ENCODE measurements at places on chromosomes 2 and 18.

- no peak for DNase-seq
These were observed 185.5 kb downstream of the MYCN start for GRCh38 chr2:16125614-16126516.

GRCh38 chr2:166365803-166366420 lies 9.8 kb downstream of the SCN9A start:
- DNase-seq: no peak

DNA sequence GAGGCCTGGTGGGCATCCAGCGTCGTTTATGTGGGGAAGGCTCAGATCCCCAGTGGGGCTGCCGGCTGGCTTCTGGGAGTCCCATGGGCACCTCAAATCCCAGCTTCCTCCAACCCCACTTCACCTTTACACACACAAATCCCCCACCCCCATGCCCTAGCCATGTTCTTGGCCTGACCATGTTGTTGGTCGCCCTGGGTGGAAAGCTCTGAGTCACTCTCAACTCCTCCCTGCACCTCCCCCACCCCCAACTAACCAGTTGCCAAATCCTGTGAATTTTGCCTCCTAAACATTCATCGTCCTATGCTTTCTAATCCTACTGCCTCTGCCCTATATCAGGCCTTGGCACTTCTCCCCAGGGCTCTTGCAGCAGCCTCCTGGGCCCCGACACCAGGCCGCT lies 6.4 kb downstream of the TNS1 start:
- DNase-seq: peak; percentile 91

- no peak for DNase-seq
These were observed 21.8 kb downstream of the CFAP210 start for GRCh38 chr2:169672406-169672805.

- no peak for DNase-seq
These were observed 16.4 kb downstream of the TMEM18 start for GRCh38 chr2:660586-661359.

- no peak for DNase-seq
These were observed 41.2 kb downstream of the GALNT13 start for GRCh38 chr2:153912798-153913396.

DNA sequence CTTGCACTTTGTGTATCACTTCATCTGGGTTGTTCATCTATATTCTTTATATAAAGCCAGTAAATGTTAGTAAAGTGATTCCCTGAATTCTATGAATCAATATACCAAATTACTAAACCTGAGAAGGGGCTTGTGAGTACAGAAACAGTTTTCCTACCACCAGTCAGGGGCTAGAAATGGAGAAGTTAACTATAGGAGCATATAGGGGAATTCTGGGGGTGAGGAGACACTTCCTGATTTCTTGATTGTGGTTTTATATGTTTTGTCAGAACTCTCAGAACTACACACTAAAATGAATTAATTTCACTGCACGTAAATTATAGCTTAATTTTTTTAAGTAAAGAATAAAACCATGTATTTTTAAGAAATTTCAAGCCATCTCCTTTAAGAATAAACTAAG lies 93.7 kb downstream of the SESTD1 start:
- DNase-seq: no peak

- no peak for DNase-seq
These were observed 48.2 kb upstream of the TUBA3E start for GRCh38 chr2:130246430-130246829.

- DNase-seq: peak; percentile 85
These were observed 323.9 kb upstream of the NRP2 start for GRCh38 chr2:205358351-205358815.

GRCh38 chr2:157940024-157940423 lies 63.9 kb upstream of the ACVR1 start:
- DNase-seq: peak; percentile 40

- no peak for DNase-seq
These were observed 89.8 kb downstream of the CABYR start for GRCh38 chr18:24228667-24229041.

DNA sequence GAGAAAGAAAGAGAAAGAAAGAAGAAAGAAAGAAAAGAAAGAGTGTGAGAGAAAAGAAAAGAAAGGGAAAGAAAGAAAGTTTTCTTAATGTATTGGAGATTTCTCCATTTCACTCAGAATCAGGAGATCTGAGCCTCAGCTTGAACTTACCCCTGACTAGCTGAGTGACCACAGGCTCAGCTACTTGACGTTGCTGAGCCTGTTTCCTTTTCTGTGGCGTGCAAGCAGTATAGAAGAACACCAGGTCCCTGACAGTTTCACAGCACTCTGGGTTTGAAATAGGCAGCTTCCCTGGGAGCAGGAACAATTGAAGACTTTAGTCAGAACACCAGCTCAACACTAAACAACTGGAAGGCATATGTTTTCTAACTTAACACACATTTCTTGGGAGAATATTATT lies 44.7 kb downstream of the MARCO start:
- DNase-seq: no peak

DNA sequence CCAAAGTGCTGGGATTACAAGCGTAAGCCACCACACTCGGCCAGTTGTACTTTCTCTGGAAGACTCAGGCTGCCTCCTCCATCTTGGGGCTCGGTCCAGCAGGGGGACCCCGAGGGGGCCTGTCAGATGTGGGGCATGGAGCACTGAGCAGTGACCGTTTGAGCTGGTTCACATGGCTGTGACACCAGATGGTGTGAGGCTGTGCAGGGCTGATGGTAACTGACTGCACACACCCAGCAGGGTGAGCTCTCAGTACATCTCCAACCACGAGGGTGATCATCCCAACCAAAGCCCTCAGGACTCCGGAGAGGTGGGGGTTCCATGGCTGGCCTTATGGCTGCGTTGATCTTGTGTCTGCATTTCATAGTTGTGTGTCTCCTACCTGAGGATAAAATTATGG lies 63.4 kb downstream of the FAM168B start:
- no peak for DNase-seq

DNA sequence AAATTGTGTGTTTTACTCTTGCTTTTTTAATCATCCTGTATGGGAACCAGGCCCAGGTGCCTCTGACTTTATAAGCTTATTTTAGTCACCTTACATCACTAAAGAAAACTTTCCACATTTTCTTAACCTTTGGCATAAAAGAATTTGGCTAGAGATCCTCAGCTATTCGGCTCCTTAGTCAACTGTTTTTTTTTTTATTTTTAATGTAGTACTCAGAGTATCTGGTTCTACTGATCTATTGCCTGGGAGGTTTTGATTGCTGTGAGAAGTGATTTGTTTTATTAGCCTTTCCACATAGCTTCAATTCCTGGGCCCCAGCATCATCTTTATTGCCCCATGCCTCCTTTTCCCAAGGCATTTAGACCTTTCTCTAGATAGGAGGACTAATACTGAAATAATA lies 121.0 kb downstream of the MYO1B start:
- DNase-seq: peak; percentile 75

DNA sequence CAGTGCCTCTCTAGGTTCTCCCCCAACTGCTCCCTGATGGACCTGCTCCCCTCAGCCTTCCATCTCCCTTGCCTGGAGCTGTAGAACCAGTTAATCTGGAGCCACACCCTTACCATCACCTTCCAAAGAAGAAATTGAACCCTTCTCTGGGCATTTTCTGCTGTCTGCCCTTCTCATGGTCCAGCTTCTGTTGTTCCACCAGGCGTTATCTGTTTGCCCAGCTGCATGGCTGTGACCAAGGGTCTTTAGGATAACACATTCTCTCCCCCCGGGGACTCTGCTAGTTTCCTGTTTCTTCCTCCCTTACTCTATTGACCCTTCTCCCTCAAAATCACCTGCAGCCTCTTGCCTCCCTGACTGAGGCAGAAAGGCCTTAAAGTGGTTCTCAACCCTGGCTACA lies 3.2 kb upstream of the ANKRD53 start:
- no peak for DNase-seq

- DNase-seq: no peak
These were observed 154.0 kb downstream of the CLIP4 start for GRCh38 chr2:29269095-29269764.

DNA sequence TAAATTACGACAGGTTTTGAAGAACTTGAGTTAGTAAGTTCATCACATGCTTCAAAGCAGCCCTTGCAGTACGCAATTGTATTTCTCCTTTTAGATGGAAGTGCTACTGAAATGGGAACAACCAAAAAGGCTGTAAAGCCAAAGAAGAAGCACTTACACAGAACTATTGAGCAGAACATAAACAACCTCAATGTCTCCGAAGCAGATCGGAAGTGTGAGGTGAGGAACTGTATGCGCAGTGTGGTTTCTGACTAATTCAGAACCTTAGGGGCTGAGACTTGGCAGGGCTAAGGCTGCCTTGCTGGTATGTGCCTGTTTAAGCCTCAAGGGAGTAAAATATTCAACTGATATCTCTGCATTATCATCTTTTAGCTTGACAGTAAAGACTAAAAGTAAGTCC lies 8.4 kb downstream of the NCAPH start:
- DNase-seq: no peak
